ENCODE measurements at places on chromosomes 3 and 15. TPM values are rescaled to one million over a fixed set of nuclear protein-coding genes. Genes with fewer than 3 reads are reported as not detected.

The TM4SF1 gene
- not detected for total RNA-seq

The TMEM207 gene
- not detected for total RNA-seq

- H3K4me3 ChIP-seq = no peak overlapping the region
- H3K27me3 ChIP-seq = no peaks in the 10 kb centered on the region
- H3K36me3 ChIP-seq = no peaks in the 10 kb centered on the region
- H3K27ac ChIP-seq = no peak overlapping the region
- H3K4me1 ChIP-seq = no peaks in the 10 kb centered on the region
Observed at GRCh38 chr3:31356941-31357340, 175.8 kb upstream of the STT3B start.

- H3K27me3 ChIP-seq = no peaks in the 10 kb centered on the region
Observed at GRCh38 chr3:98768961-98769360, 5.8 kb downstream of the ST3GAL6 start.

The MUC4 gene
- total RNA-seq = 0.24 TPM
